Stimulated activated CD8-positive, alpha-beta memory T cell treated with anti-CD3 and anti-CD28 coated beads, Interleukin-4, amount 100 ng/mL, for 24 hours (primary cell): ENCODE measurements at places on chromosomes 2 and 18.

- no peak for DNase-seq
Observed at GRCh38 chr2:139686205-139686604, 906.0 kb upstream of the NXPH2 start.

GRCh38 chr2:169072163-169072925 lies 3.0 kb downstream of the DHRS9 start:
- DNase-seq, result no peak

GRCh38 chr2:43073401-43073825 lies 153.0 kb downstream of the ZFP36L2 start:
- no peak for DNase-seq

DNA sequence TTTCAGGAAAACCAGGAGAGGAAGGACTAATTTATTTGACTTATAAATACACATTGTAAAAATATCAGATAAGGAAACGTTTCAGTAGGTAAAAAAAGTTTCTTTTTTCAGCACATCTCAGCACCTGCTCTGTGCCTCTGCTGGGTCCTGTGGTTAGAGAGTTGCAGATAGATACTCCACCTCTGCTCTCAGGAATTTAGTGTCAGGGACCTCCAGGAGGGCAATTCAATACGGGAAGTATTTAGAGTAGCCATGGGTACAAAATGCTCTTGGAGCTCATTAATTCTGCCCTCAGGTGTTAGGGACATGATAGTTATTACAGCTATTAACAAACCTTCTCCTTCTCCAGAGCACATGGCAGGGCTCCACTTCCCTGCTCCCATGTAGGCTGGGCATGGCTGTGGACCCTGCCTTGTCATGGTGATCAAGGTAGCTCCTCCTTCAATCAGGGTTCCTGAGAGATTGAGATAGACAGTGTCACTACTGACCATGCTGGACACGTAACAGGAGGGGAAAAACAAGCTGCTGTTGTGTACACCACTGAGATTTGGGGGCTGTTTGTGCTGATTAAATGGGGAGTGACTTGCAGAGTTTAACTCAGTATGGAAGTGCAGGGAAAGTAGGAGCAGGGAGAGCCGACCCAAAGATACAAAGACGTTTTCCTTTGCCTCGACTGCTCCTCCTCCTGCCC lies 185.6 kb upstream of the COPS8 start:
- no peak for DNase-seq

- no peak for DNase-seq
Observed at GRCh38 chr2:176781570-176782217, 430.9 kb upstream of the HNRNPA3 start.

- DNase-seq, result no peak
Observed at GRCh38 chr2:37464067-37464466, 119.6 kb downstream of the QPCT start.

GRCh38 chr2:152755029-152755428 lies 36.6 kb downstream of the ARL6IP6 start:
- no peak for DNase-seq

GRCh38 chr18:43389163-43389562 lies 111.9 kb upstream of the SYT4 start:
- no peak for DNase-seq

DNA sequence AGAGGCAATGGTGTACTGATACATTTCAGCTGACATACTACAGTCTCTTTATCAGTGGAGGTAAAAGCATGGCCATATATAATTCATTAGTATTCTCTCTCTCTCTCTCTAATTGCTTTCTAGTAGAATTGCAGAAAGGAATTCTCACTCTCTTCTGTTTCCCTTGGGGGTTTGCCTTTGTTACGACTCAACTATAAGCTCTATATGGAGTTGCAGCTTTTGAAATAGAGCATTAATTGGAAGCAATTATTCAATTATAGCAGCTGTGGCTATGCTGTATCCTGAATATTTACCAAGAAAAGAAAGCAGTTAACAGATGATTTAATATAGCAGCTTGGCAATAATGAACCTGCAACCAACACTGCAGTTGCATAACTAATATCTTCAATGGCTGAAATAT lies 132.7 kb upstream of the STON1 start:
- no peak for DNase-seq

DNA sequence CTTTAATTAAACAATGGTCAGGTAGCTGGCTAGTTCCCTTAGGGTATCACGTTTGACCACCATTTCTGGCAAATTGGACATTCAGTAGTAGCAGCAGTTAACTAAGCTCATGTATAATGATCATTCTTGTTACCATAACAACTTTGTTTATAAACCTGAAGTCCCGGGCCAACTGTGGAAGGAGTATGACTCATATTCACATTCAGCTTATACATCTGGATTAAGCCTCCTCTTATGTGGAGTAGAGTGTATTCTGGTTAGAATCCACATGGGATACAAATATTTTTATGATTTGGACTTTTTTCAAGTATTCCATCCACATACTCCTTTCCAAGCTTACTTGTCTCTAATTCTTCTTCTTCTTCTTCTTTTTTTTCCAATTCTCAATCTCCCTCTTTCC lies 70.3 kb upstream of the ZSWIM2 start:
- DNase-seq, result no peak

- no peak for DNase-seq
Observed at GRCh38 chr2:33160191-33160590, 213.4 kb downstream of the LTBP1 start.

DNA sequence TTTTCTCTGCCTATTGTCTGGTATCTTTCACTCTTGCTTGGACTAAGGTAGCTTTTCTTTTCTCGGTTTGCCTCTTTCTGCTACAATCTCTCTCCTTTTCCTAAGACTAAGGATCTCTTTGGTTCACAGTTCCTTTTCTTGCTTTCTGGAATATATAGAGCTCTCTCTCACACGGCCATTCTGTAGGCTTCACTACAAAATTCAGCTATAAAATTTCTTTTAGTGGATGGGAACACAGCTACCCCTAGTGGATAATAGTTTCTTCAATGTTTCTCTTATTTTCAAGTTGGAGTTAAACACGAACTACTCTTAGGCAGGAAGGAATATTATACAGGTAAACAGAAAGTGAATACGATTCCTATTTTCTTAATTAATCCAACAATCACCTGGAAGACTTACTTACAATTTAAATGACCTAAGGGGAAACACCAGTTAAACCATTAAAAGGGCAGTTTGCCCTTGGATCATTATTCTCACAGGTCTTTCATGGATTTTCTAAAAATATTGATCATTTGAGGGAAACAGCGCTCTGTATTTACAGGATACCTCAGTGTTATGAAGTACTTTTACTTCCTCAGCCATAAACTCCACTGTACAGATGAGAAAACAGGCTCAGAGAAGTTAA lies 140.5 kb downstream of the LRP2 start:
- DNase-seq, result no peak

DNA sequence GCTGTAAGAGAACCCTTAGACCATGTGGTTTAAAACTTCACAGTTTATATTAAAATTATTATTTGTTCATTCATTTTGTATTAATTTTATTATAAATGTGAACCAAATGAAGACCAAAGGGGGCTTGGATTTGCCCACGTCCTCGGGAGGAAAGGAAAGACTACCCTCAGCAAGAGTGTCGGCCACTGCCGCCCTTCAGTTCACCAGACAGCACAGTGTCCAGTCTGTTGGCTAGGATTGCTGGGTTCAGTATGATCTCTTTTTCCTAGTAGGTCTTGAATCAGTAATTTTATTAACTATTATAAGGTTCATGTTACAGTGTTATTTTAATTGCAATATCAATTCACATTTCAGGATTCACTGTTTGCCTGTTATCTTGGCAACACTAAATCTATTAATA lies 78.2 kb upstream of the CHRNA1 start:
- DNase-seq, result no peak

DNA sequence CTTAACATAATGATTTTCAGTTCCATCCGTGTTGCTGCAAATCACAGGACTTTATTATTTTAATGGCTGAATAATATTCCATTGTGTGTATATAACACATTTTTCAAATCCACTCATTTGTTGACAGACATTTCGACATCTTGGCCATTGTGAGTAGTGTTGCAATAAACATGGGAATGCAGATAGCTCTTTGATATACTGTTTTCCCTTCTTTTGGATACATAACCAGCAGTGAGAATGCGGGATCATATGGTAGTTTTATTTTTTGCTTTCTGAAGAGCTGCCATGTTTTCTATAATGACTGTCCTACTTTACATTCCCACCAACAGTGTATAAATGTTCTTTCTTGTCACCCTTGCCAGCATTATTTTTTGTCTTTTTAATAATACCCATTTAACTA lies 420.3 kb upstream of the CHAC2 start:
- no peak for DNase-seq

DNA sequence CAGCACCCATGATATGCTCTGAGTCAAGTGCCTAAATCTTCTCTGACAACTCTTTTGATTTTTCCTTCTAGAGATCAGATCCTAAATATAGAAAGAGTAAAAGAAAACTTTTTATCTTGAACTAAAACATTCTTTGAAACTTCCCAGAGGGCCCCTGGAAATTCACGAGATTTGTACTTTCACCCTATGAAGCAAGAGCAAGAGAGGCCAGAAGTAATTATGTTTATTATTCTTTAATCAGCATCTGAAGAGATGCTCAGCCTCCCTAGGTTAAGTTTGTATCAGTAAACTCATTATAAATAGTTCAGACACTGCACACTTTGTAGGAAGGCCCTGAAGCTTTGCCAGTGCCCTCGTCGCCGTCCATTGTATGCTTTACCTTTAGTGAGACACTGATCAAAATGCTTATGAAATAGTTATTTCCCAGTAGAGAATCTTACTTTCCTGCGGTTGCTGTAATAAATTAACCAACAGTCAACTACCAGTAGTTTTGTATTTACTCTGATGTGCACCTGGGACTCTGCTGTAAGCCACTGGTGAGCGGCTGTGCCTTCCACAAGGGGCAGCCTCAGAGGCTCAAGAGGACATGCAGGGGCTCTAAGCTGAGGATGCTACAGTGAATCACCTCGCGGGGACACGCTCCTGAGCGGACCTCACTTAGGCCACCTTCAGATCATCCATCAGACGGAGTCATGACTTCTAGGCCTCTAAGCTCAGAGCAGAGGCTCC lies 71.9 kb downstream of the BIN1 start:
- DNase-seq, result no peak

DNA sequence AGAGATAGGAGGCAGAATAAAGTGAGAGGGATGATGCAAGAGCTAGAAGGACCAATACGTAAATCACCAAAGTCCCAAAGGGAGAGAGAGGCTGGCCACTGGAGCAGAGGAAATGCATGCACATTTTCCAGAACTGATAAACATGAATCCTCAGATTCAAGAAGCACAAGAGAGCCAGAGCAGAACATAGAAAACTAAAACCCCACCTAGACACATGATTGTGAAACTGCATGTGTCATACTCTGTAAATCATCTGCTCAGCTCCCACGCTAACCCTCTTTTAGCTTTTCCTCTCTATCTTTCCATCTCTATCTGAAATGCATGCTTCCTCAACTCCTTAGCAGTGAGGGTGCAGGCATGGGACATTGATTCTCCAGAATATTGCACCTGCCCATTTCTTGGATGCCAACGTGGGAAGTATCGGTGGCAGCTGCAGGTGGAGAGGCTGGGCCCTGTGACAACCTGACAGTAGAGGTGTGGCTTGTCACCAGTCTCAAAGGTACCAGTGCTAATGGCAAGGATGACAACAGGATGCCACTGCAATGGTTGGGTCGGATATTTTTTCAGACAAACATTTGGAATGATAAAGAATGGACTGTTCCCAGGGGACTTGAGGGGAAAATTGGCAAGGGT lies 89.3 kb upstream of the OTOS start:
- no peak for DNase-seq

GRCh38 chr2:98476192-98476868 lies 31.7 kb downstream of the INPP4A start:
- no peak for DNase-seq

DNA sequence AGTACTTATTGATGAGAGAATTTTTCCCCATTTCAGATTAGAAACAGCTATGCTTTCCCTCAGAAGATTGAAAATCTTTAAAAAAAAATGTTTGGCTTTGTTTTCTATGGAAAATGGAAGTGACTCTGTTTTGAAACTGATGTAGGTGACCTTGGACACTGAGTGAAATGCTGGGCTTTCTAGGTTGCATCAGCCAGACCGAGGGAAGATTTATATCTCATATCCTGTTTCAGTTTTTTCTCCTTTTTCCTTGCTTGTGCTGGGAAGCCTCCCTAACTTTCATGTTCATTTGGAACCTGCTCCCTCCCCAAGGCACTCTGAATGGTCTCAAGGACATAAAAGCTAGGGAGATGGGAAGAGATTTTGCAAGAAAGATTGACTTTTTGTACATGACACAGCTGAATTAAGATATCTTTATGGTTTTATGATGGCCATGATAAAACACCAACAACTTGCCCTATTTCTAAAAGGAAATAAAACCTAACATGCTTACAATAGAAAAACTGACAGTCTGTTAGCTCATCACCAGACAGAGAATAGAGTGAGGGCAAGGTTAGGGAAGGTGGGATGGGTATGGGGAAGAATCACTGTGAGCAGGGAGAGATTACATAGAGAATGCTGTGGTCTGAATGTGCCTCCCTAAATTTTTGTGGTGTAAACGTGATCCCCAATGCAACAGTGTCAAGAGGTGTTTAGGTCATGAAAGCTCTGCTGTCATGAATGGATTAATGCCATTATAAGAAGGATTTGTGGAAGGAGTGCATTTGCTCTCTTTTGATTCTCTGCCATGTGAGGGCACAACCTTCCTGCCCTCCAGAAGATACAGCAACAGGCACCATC lies 249.7 kb downstream of the TPGS2 start:
- DNase-seq, result no peak

- DNase-seq, result no peak
Observed at GRCh38 chr2:28726177-28726576, 25.5 kb upstream of the PPP1CB start.

- DNase-seq, result no peak
Observed at GRCh38 chr2:231411237-231411636, 15.7 kb downstream of the B3GNT7 start.

DNA sequence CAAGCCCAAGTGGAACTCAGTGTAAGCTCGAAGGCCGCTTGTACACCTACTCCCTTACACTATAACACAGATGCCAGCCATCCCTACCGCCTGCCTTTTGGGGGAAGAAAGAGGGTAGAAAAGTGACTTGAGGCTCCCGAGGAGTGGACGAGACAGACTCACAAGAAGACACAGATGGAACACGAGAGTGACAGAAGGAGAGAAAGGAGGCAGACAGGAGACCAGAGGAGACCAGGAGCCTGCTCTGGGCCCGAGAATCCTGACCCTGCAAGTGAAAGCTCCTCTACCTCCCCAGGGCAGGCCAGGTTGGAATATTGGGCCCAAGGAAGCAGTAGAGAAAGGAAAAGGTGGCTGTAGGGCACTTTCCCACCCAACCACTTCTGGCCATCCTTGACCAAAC lies 23.4 kb upstream of the TNS1 start:
- DNase-seq, result no peak

DNA sequence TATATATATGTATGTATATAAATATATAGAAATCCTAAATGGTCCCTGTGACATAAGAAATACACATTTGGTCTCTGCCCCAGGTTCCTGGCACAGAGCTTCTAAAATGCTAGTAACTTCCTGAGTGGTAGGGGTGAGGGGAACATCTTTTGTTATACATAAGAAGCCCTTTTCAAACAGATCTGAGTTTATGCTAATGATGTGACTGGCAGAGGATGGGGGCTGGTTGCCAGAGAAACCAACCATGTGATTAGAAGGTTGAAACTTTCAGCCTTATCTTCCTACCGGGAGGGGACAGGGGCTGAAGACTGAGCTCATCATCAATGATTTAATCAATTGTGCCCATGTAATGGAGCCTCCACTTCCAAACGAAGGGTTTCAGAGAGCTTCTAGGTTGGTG lies 16.3 kb downstream of the MFSD2B start:
- DNase-seq, result no peak
